ENCODE measurements at places on chromosomes 13 and 19.

GRCh38 chr13:23735329-23735728, 153.9 kb downstream of the MIPEP start:
- no peak for DNase-seq

- DNase-seq, result no peak
Observed at GRCh38 chr13:25948910-25949309, 102.9 kb downstream of the SHISA2 start.

- DNase-seq, result no peak
Observed at GRCh38 chr13:28540612-28541011, 45.7 kb upstream of the FLT1 start.

DNA sequence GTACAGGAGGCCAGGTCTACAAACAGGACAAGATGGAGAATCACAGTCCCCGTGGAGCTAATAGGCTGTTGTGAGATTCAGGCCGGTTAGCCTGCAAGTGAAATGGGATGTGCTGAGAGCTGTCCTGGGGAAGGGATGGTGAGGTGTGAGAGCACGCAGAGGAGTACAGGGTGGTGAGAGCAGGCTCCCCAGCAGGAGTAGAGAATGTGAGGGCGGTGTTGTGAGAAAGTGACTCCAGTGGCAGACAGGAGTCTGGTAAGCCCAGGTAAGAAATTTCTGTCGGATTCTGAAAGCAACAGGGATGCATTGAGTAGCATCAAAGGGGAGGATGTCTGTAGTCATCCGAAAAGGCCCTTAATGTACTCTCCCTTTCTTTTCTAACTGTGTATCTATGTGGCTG, 50.7 kb upstream of the GPR183 start:
- DNase-seq, result no peak

DNA sequence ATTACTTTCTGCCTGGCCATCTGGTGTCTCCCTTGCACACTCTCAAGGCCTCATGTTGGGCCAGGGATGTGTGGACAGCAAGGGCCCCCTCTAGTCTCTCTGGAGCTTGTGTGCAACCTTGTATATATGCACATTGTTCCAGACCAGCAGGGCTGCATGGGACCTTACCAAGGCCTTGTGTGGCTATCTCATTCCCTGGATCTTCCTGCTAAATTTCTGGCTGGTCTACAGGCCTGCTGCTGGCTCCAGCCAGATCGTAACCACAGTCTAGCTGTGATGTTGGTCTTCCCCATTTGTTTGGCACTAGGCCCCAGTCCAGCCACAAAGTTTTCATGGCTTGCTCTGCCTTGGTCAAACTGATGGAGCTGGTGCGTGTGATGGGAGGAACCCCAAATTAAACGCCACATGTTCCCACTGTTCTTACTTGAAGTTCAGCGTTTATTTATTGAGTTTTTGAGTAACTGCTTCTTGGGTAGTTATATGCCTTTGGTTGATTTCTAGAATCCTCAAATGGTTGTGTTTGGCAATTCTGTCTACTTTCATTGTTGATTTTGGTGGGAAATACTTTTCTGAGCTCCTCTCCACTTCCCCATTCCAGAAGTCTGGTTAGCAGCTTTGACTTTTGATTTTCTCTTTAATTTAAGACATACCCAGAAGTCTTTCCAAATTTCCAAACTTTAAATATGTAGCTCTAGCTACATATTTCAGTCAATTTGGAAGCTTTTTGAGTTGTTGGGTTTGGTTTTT, 56.4 kb downstream of the SIPA1L3 start:
- DNase-seq, result no peak

GRCh38 chr13:23392925-23393645, 40.4 kb downstream of the SACS start:
- DNase-seq, result no peak

DNA sequence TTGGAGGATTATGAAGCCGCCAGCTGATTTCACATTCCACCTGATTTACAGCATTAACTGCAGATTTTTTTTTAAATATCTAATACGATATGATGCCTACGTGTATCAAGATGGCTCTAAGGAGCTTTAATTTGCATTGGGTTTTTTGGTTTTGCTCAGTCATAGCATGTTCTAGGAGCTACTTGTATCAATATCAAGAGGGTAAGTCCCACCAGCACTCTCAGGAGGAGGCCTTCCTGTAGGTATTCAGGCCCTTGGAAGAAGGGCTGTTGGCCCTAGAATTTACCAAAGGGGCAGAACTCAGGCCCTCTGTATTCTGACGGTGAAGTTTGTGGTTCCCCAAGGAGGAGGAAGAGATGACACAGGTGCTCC, 97.2 kb upstream of the IPO5 start:
- no peak for DNase-seq

DNA sequence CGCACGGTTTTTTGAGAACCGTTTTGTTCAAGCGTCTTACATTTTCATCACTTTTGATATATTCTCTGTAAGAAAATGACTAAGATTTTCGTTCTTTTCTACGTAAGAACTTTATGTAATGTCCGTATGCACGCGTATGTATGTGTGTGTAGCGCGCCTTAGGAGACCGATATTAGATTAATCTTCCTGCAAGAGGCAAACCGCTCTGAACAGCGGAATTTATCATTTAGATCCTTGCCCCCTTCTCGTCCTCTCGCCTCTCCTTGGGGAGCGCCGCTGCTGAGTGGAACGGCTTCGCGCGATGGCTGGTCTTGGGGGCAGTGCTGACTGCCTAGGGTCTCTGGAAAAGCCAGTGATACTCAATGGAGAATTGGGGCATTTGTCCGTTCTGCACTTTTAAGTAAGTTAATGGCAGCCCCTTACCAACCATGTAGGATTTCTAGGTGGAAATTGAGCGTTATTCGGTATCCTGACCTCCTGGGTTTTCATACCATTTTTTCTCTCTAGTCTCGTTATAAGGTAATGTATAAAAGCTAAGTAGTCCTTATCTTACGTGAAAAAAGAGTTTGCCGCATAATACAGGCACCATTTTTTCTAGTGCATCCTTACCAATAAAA, 4.7 kb downstream of the MAB21L1 start:
- peak; percentile 21 for DNase-seq

- DNase-seq, result no peak
Observed at GRCh38 chr13:105083992-105084391, 1451.5 kb downstream of the EFNB2 start.
